NCI-H1092 treated with DMSO at 0.1 percent for 48 hours (cell line): ENCODE measurements at places on chromosomes 2 and 18.

DNA sequence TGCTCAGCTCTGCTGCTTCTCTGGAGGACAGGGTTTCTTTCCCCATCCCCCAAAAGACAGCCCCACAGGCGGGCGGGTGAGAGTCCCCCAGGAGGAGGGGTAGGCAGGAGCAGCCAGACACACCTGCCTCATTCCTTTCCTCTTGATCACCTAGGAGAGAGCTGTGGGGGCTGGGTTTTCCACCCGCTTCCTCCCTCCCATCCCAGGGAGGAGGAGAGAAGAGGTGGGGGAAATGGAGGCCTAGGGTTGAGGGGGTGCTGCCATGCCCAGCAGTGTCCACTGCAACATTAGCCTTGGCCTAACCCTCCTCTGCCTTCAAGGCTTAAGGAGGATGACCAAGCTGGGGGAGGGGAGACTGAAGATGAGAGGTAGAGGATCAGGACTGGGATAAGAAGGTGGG is 14.7 kb downstream of the WNT10A start:
- no peak for DNase-seq

- no peak for DNase-seq
These were observed 17.3 kb downstream of the PFN4 start for GRCh38 chr2:24105816-24106215.

GRCh38 chr2:106974891-106975290 is 88.9 kb upstream of the ST6GAL2 start:
- no peak for DNase-seq

- peak; percentile 56 for DNase-seq
These were observed 76.7 kb downstream of the MRPS9 start for GRCh38 chr2:105114551-105114950.

GRCh38 chr18:21450913-21451312 is 149.6 kb downstream of the ESCO1 start:
- DNase-seq, result no peak

DNA sequence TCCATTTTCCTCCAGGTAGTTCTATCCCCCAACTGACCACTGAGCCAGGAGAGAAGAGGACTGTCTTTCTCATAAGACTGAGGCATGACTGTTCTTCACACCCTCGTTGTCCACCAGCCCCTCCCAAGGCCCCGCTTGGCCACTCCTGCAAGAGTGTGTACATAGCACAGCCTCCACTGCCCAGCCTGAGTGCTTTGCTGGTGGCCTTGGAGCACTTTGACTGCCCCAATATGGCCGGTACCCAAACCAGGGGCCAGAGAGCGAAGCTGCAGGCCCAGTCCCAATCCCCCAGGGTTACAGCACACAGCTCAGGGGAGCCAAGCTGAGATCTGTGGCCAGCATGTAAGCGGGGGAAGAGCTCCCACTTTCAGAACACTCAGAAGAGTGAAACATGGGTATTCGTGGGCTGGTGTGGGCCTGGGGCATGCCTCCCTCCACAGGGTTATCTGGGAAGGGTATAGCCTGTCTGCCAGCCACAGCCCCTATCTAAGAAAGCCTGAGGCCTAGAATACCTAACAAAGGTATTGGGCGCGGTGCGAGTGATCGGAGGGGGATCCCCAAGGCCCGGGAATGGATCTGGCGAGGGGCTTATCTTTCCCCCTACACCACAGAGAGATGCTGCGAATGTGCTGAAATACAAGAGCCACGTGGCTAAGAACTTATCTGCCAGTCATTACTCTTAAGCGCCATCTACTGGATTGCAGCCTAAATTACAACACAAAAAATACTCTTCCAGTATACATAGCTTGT is 163.8 kb downstream of the WDPCP start:
- DNase-seq, result peak; percentile 3

DNA sequence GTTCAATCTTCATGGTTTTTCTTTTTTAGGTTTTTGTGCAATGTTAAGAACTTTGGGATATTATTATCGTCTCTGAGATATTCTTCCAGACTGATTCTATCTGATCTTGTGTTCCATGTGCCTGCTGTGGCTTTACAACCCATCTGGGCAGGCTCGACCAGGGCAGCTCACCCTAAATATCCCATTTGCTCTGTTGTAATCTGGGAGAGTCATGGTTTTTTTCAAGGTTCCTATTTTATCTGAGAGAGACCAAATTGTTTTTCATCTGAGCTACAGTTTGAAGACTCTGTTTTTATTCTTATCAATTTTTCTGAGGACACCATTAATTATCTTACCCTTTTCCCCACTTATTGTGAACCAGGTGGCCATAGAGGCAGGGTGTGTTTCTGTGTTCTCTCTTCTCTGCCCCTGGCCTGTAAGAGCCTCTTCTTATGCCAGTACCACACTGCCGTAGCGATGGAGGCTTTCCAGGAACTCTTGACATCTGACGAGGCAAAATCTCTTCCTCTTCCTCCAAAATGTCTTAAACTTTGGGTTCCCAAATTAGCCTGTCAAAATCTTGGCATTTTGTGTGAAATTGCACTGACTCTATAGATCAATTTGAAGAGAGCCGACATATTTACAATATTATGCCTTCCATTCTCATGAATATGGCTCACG is 3.1 kb downstream of the SP140L start:
- no peak for DNase-seq

- no peak for DNase-seq
These were observed 50.0 kb downstream of the R3HDM1 start for GRCh38 chr2:135581282-135581681.

DNA sequence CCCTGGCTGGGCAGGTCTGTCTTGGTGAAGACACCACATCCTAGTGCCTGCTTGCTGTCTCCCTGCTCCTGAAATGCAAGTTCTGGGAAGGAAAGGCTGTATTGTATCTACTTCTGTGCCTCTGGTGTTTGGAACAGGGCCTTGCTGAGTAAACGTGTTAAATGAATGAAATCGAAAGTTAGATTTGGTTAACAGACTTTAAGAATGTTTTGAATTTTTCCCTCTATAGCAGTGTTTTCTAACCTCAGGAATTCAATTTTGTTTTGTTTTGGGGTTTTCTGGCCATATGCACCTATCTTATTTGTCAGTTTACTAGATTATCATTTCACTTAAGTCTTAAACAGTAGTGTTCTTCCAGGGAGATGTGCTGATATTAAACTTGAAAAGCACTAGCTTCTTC is 20.7 kb downstream of the FARP2 start:
- no peak for DNase-seq

- DNase-seq, result no peak
These were observed 451.4 kb downstream of the TMX3 start for GRCh38 chr18:68263481-68263880.

DNA sequence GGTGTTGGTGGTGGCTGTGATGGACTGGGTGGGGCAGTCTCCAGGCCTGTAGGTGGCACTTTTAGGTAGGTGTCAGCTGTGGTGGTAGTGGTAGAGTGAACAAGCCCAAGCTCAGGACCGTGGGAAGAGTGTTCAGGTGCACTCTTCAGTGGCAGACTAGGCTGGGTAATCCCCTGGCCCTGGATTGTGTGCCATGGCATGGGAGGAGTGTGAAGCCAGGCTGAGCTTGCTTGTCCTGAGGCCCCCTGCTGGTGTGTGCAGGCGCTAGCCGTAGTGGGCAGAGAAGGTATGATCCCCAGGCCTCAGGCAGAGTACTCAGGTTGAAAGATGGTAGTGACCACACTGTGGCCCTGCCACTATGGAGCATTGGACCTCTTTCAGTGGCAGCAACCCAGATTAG is 850.3 kb downstream of the DSC3 start:
- no peak for DNase-seq
